ENCODE measurements at places on chromosomes 16 and 17.

DNA sequence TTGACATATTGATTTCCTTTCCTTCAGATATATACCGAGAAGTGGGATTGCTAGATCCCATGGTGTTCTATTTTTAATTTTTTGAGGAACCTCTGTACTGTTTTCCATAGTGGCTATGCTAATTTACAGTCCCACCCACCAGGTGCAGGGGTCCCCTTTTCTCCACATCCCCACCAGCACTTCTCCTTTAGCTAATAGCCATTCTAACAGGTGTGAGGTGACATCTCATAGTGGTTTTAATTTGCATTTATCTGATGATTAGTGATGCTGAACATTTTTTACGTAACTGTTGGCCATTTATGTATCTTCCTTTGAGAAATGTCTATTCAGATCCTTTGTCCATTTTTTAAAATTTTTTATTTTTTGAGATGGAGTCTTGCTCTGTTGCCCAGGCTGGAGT is 93.9 kb downstream of the SDR42E1 start:
- no peak for DNase-seq

DNA sequence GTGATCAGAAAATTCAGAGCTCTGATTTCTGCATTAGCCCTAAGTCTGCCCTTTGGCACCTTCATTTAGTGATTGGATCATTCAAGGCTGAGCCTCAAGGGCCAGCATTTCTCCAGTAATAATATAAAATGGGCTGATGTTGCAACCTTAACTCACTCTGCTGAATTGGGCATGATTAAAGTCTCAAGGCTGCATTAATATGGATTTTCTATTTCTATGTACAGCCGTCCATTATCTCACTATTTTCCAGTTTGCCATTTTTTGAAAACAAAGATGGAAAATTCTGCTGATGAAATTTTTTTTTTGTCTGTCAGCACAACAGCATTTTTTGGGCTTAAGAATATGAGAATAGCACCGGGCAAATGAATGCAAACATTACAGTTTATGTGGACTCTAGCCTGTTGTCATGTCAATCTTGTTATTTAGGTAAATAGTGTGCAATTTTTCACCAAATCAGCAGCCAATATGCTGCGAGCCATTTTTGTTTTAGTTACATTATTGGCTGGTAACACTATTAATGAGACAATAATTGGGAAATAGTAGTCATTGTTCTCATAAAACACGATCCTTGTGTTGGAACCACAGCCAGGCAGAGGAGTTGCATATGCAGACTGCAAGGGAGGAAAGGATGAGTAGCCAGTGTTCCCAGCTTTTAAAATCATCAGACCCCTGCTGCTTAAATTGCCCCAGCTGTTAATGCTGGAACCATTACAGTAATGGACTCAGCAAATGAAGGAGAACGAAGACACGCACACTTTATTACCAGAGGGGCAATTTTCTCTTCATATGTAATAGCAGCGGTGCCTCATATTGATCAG is 10.5 kb downstream of the FTO start:
- no peak for DNase-seq

- DNase-seq = no peak
Observed at GRCh38 chr16:29007730-29008593, 23.1 kb downstream of the LAT start.

DNA sequence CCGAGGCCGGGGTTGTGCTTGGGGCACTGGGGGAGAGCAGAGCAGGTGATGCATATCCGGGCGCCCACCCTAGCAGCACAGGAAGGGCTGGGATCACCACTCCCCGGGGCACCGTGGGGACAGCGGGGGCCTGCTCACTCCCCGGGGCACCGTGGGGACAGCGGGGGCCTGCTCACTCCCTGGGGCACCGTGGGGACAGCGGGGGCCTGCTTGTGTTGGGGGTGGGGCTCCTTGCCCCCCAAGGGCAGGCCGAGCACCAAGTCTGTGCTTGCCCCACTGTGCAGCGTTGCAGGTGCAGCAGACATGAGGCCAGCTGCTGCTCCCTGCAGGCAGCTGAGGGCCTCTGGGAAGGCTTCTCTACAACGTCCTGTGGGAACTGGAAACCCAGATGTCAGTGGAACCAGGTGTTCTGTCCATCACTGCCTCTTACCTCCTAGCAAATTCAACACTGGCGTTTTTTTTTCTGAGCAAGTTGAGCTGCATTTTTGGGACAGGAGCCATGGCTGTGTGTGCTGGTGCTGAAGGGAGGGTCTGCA is 25.0 kb upstream of the ZNF750 start:
- peak; percentile 41 for DNase-seq

DNA sequence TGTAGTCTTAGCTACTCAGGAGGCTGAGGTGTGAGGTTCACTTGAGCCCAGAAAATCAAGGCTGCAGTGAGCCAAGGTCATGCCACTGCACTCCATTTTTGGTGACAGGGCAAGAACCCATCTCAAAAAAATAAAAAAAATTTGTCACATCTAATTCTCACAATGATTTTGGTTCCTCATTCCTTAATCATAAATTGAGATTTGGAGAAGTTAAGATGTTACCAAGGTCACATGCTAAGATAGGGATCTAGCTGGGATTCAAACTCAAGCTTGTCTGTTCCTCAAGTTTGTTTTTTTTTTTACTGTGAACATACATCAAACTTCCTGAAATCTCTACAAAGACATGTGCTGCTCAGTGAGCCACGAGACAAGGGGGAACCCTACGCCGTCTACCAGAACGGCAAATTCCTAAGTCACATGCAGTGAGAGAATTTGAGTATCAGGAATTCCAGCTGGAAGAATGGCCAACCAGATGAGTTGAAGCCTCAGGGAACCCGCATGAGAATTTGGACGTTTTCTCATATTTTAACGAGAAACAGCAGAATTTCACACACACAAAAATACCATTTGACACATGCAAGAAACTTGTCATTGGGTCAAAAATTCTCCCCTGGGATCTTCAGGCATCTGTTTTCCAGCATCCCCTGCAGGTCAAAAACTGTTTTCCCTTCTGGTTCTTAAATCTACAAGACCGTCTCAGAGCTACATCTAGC is 414.1 kb upstream of the GOT2 start:
- no peak for DNase-seq

- peak; percentile 61 for DNase-seq
Observed at GRCh38 chr17:55770196-55770870, 19.5 kb downstream of the PCTP start.

DNA sequence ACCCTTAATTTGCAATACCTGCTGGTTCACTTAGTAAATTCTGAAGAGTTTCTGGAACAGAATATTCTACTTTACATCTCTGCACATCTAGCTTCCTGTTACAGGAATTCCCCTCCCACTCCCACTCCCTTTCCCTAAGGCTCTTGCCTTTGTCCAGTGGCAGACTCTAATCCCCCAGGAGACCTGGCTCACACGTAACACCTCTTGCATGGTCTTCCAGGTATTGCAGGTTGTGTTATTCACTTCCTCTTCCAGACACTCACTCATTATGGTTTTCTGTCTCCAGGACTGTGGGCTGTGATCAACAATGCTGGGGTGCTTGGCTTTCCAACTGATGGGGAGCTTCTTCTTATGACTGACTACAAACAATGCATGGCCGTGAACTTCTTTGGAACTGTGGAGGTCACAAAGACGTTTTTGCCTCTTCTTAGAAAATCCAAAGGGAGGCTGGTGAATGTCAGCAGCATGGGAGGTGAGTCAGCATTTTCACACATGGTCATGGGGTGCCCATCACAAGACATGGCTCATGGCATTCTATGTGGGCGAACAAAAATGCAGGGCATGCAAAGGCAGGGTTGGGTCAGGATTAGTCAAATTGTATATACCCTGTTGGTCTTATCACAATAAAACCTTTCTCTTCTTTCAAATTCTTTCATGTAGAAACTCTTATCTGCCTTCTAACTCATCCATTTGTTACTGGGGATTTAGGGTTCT is 35.8 kb downstream of the HSD17B2 start:
- no peak for DNase-seq

DNA sequence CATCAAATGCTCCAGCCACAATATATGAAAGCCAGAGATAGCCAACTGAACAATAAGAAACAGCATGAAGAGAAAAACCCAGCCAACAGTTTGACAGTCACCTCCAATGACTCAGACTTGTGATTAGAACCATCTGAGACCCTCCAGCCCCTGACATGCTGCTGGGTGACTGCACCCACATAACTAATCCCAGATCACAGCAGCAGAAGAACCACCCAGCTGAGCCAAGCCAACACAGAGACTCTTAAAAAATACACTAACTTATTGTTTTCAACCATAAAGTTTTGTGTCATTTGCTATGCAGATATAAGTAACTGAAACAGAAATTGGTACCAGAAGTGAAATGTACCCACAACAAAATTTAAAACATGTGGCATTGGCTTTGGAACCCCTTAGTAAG is 314.3 kb upstream of the DYNLRB2 start:
- no peak for DNase-seq

GRCh38 chr17:41689497-41690299 is 1.0 kb downstream of the EIF1 start:
- DNase-seq = peak; percentile 77

- peak; percentile 65 for DNase-seq
Observed at GRCh38 chr16:1075546-1075945, 3.0 kb downstream of the SSTR5 start.

- DNase-seq = no peak
Observed at GRCh38 chr16:12188935-12189249, 212.4 kb downstream of the SNX29 start.

- no peak for DNase-seq
Observed at GRCh38 chr16:28181515-28181914, 30.2 kb downstream of the XPO6 start.

- no peak for DNase-seq
Observed at GRCh38 chr16:51155199-51155607, 4.1 kb upstream of the SALL1 start.

DNA sequence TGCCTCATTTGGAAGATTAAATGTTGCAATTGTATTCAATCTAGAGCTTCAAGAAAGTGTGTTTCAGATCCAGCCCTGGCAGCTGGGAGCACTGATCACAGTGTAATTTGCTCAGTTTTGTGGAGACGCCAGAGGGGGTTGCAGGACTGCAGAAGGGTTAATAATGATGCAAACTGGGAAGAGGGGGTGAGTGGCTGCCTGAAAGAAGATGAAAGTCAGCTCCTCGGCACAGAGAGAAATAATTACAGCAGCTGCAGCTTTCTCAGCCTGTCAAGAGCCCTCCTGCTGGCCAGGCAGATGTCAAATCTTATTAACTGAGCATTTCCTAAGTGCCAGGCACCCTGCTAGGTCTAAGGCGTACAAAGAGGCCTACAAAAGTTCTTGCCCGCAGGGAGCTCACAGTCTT is 97.7 kb downstream of the ZNF18 start:
- DNase-seq = no peak

DNA sequence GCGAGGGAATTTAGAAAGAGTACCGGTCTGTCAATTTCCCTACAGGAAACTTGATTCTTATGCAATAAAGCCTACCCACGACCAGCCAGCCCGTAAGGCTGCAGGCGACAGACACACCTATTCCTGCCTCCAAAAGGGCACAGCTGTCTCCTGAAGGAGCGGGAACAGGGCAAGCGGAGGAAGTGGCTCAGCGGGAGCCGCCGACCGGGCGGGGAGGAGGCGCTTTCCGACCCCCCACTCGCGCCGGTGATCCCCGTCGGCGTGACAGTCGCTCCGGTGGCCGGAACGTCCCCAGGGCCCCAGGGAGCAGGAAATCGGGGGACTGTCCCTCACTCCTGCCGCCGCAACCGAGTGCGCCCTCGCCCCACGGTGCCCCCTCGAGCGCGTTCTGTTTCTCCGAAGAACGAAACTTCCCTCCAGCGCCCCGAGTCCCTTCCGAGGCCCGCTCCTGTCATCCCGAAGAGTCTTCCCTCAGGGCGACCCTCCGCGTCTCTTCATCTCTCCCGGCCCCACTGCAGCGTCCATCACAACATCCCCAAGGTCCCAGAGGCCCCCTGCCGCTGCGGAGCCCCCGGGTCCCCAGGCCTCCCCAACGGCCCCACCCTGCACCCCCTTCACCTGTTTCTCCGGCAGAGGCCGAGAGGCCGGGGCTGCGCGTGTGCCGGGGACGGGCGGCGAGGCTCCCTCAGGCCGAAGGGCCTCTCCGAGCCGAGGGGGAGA is 421 bp downstream of the STAT3 start:
- DNase-seq = no peak
